ENCODE measurements at places on chromosomes 2 and 18.

DNA sequence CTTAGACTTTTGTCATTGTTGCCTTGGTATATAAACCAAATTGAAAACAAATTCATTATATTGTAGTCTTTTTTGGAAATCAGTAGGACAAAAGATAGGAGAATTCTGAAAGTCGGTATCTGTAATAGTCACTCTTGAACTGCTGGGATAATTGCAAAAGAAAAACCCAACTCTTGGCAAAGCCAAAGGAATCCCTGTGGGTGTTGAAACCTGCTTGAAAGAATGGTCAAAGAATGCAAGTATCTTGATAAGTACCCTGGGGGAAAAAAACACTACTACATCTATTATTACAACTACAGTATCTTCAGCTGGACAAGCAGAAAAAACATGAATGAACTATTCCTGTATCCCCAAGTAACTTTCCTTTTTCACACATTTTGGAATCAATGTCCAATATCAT is 7.3 kb upstream of the FAM237A start:
- no peak for DNase-seq

GRCh38 chr2:119028327-119029174 is 86.6 kb downstream of the MARCO start:
- DNase-seq: no peak

GRCh38 chr18:49890041-49890440 is 76.7 kb upstream of the ACAA2 start:
- no peak for DNase-seq

- DNase-seq: no peak
Measured at GRCh38 chr2:15365411-15365810, 195.7 kb downstream of the NBAS start.

DNA sequence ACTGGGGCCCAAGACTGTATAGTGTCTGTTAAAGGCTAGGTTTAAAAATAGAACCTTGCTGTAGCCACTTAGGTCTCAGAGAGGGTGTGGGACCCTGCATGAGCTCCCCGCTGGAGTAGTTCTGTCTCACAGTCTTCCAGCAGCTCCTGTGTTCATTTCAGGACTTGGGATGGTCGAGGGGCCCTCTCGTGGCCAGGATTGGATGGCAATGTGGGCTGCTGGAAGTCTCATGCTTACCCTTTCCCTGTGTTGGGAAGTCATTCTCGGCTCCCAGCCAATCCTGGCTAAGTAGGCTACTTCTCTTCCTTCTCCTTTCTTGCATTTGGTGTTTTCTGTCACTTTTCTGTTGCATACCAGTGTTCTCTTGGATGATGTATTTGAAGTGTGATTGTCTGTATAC is 284.0 kb upstream of the GCFC2 start:
- DNase-seq: no peak

DNA sequence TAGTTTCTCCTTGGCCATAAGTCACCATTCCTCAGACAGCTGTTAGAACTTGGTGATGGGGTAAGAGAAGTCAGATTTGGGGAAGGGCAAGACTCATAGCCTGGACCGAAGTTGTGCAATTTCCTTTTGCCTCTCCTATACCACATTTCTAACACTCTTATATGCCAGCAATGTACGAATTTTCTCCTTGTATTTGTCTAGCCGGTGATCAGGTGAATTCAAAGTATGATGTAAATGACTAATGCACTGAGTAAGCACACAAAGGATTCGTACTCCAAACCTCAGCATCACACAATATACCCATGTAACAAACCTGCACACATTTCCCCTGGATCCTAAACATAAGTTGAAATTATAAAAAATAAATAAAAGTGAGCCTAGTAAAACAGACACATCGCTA is 1143.5 kb upstream of the CELF4 start:
- no peak for DNase-seq

DNA sequence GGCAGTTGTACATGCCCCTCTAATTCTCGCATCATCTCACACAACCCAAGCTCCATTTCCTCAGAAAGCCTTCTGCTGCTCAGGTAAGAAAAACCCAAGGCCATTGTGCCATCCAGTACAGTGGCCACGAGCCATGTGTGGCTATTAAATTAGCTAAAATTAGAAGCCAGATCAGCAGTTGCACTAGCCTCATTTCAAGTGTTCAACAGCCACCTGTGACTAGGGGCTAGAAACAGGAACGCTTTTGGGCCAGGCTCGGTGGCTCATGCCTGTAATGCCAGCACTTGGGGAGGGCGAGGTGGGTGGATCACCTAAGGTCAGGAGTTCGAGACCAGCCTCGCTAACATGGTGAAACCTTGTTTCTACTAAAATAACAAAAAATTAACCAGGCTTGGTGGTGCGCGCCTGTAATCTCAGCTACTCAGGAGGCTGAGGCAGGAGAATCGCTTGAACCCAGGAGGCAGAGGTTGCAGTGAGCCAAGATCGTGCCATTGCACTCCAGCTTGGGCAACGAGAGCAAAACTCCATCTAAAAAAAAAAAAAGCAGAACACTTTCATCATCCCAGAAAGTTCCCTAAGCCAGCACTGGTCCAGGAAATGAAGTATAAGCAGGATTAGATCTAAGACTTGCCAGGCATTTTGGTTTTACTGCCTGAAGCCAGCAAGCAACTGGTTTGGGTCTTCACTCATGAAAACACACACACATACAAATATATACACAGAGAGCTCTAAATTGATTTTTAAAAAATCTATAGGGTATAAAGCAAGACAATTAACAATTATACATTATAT is 35.7 kb downstream of the ATP8B1 start:
- DNase-seq: no peak

GRCh38 chr2:127197475-127198385 is 22.4 kb downstream of the CYP27C1 start:
- no peak for DNase-seq

GRCh38 chr2:101805152-101806088 is 107.9 kb downstream of the MAP4K4 start:
- DNase-seq: no peak

DNA sequence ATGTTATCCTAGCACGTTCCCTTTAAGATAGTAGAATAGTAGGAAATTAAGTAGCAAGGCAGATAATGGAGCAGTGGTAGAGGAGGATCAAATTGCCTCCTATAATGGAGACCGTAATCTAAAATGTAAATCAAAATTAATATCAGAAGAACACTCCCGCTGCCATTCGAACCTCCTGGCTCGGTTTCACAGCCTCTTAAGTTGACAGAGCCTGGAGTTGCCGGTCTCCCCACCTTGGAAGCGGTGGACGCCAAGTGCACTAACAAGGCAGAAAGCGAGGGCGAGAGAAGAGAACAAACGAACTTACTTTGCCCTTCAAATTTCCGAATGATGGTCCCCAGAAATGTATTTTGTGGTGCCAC is 450 bp downstream of the KCNH7 start:
- no peak for DNase-seq

- no peak for DNase-seq
Measured at GRCh38 chr2:241112046-241112445, 10.0 kb upstream of the MTERF4 start.

DNA sequence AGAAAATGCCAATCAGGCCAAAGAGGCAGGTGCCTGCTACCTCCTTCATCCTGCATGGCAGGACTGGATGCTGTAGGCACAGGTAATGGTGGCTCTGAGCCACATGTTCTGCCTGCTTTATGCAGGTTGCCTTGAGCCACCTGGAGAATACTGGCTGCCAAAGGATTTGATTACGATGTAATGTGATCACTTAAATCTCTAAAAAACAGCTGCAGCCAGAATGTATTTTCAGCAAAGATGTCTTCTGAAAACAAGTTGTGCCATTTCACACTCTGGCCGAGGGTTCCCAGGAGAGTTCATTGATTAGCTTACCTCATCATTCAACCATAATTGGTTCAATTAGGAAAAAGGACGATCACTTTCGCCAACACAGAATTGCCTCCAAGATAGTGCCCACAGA is 17.9 kb upstream of the MSGN1 start:
- DNase-seq: no peak

DNA sequence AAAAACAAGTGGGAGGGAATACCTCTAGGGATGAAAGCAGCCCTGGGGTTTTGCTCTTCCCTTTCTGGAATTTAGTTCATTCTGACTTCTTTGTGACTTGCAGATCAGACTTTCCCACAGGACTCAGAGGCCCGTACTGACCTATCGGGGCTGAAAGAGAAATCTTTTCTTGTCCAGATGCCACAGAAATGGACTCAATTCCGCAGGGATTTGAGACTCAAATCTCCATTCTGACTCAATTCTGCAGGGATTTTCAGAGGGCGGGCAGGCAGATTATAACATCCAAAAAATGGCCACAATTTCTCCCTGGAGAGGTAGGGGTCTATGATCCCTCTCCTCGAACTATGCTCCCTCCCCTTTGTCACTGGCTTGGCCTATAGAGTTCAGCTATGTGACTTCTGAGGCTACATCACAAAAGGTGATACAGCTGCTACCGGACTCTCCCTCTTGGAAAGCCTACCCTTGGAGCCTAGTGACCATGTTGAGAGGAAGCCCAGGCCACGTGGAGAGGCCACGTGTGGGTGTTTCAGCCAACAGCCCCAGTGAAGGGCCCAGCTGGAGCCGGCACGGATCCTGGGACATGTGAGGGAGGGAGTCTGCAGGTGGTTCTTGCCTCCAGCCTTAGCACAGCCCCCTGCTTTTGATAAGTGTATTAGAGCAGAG is 4.8 kb upstream of the EFHD1 start:
- no peak for DNase-seq

- no peak for DNase-seq
Measured at GRCh38 chr2:1915196-1915595, 170.9 kb upstream of the PXDN start.

DNA sequence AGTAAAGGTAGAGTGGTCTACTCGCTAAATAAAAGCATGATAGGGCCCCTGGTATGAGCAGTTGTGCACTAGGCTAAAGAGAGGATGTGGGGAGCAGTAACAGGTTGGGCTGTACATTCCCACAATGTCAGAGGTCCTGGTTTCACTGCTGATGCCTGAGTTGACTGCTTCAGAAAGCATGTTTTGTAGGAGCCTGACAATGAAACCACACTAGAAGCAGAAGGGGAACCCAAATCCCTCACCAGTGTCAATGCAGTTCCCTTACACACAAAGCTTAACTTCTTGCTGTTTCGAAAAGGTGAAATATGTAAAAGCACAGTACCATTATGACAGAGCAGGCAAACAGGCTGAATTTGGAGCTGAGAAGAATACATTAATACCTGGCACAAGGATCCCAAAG is 291.7 kb upstream of the KYNU start:
- DNase-seq: no peak

DNA sequence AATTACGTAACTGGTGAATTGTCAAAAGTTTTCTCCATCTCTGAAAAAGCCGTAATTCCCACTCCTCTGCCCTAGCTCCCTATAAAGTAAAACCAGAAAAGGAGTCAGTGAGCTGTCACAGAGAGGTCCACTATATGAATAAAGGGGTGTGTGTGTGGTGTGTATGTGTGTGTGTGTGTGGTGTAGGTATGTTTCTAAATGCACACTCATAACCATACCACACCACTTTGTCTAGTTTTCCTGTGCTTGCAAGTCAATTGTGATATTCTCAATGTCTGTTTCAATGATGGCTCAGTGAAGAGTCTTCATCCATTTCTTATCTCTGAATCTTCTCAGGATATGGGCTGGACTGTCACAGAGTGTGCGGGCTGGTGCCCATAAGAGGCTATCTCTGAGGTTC is 54.8 kb upstream of the CCDC68 start:
- DNase-seq: no peak

- no peak for DNase-seq
Measured at GRCh38 chr2:61247204-61247812, 85.3 kb downstream of the C2orf74 start.

DNA sequence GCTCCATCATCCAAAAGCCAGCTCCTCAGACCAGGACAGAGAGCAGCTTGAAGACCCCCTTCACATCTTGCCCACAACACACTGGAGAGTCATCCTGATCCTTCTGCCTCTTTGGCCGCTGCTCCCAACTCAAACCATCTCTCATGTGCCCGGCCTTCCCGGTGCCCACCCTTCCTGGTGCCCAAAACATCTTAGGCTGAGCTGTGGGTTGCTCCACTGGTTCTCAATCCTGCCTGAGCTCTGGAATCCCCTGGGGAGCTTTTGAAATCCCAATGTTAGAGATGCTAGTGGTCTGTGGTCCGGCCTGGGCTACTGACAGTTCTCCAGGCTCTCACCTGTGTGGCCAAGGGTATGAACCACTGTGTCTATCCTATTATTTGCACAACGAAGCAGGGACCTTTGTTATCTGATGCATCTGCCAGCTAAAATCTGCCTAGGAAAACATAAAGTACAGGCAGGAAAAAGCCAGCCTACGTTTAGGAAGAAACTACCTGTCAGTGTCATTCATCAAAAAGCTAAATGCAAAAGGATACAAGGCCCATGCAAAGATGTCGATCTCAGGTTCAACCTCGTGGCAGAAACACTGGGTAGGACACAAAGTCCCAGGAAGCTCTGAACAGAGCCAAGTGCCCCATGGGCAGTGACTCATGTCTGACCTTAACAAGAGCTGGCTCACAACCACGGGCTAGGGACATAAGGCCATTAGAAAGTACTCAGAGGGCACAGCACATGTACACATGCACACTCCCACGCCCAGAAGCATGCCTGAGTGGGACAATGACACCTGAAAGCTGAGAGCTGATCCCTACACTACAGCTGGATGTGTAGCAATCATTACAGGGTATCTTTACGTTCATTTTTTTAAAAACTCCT is 30.8 kb downstream of the TBC1D8 start:
- DNase-seq: no peak

DNA sequence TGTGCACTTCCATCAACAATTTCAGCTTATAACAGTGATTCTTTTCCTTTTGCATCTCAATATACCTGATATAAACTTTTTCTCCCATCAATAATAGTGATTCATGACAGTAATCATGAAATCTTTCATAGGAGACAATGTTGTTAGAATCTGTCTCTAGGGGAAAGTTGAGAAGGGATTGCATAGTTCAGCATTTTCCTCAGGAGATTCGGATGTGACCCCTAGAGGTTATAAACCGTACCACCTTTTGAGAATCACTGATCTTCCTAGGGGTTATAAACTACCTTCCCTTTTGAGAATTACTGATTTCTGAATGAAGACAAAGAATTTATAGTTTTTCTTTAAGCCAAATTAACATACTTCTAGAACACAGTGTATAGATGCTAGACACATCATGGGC is 53.0 kb upstream of the GALNT3 start:
- no peak for DNase-seq

GRCh38 chr2:144242311-144242710 is 277.6 kb downstream of the ZEB2 start:
- no peak for DNase-seq

DNA sequence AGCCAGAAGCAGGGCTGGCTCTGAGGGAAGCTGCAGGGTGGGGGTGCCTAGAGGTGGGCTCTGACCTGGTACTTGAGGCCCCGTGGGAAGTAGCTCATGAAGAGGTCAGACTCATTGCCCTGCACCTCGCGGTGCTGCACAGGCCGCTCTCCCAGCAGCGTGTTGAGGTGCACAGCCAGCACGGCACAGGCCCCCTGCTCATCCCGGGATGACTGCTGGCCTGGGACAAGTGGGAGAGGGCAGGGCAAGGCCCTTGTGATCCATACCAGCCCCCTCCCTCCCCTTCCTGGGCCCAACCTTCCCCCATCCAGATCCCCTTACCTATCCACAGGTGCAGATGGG is 8.7 kb downstream of the CAPG start:
- no peak for DNase-seq
